Right ventricle myocardium inferior (tissue), 1 donor: ENCODE measurements at places on chromosomes 3 and 15. TPM values are rescaled to one million over a fixed set of nuclear protein-coding genes. Genes with fewer than 3 reads are reported as not detected.

Gene TGM5
- not detected for total RNA-seq

- DNase-seq: no peak
These were observed 11.3 kb downstream of the SHISA5 start for GRCh38 chr3:48492461-48493202.

GRCh38 chr3:128617270-128617556 lies 33.4 kb downstream of the RPN1 start:
- DNase-seq: no peak

GRCh38 chr3:1056744-1057143 lies 36.1 kb upstream of the CNTN6 start:
- no peak for DNase-seq

GRCh38 chr3:188092648-188093047 lies 61.3 kb upstream of the LPP start:
- no peak for DNase-seq
